Activated T-helper 1 cell treated with Interleukin-2 at 50 U/mL for 16 hours (primary cell): ENCODE measurements at places on chromosomes 6 and 20.
A peak's percentile ranks its signal among the peaks of the same experiment; 100 is the strongest.

DNA sequence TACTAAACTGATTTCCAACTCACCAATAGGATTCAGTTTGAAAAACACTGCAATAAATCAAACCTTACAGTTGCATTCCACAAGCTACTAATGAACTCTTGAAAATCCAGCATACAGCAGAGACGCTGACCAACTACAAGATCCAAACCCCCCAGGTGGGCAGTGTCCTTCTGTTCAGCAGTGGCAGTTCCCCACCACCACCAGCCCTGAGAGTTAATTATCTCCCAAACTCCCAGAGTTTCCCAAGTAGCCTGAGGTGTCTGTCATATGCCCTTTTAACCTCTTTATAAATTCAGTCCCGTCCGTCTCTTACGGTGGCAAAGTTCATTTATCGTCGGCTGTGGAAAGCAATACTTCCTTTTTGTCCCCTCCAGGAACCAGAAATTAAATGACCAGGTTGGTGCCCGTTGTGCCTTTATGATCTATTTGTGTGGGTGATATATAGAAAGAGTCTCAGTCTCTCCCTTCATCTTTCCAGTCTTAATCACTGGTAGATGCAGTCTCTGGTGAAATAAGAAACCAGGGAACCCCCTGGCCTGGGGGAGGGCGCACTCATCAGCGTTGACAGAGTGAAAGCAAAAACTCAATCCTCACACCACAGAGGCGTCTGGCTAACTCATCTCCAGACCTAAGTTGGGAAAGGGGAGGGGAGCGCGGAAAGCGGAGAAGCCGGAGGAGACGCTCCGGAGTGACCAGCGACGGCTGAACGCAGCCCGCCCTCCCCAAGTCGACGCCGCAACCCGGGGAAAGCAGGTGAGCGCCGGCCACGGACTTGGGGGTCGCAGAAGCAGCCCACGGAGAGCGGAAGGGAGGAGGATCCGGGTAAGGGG, 717 bp downstream of the MRPL14 start:
- DNase-seq: peak; percentile 22

- no peak for DNase-seq
Observed at GRCh38 chr6:151679081-151679480, 128.4 kb upstream of the ESR1 start.

DNA sequence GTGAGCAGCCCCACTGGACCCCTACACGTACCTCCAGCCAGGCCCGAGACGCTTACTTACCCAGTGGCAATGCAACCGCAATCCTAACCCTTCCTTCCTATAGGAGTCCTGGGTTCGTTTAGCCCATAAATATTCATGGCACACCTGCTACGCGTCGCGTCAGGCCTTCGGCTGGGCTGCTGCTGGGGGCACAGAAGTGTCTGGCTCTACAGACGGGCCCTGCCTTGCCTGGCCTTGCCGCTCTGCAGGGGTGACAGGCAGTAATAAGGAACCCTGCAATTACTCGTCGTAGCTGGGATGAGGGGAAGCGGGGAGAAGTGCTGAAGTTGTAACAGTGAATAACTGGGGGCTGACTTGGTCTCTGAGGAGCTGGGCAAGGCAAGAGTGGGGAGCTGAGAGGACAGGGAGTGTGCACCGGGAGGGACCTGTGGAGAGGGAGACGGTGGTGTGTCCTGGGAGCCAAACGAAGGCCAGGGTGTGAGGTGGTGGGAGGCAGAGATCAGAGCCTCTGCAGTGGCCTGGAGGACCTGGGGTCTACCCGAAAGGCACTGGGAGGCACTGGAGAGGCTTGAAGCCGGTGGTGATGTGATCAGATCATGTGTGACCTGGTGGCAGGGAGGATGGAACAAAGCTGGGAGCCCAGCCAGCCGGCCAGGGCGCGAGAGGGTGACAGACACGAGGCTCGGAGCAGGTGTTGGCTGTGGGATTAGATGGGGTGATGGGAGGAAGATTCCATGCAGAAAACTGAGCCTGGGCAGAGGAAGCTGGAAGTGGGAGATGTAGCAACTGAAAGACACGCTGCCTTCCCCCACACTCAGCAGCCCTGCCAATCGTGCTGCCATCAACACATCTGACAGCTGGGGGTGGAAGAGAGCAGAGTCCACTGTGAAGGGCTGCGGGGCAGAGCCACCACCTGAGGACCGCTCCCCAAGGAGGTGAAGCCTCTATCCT, 36.4 kb downstream of the PSMG4 start:
- no peak for DNase-seq

DNA sequence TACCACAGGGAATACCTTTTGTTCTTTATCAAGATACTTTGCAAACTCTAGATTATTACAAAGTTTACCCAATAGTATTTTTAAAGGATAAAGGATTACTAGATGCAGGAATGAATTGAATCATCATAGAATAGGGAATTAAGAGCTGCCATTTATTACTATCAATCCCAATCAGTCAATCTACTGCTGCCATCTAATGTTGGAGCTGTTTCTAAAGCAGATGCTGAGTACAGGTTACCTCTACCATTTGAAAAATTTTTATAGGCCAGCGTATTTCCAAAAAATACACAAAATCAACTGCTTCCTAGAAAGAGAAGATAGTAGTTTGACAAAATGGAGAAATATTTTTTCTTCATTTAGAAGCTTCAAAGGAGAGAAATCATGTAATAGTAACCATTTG, 520.4 kb downstream of the ADGRB3 start:
- DNase-seq: no peak

DNA sequence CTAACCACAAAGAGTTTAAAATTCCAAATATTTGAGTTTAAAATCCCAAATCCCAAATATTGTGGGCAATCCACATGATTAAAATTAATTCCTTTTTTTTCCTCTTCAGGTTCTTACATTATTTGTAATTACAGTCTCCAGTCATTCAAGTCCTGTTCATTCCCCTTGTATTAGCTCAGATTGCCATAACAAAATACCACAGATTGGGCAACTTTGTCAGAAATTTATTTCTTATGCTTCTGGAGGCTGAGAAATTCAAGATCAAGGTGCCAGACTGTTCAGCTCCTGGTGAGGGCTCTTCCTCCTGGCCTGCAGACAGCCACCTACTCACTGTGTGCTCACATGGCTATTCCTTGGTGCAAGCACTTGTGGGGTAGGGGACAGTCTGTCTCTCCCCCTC, 105.5 kb downstream of the ARMC2 start:
- DNase-seq: no peak

GRCh38 chr20:46979603-46980241, 85.1 kb downstream of the EYA2 start:
- DNase-seq: no peak

DNA sequence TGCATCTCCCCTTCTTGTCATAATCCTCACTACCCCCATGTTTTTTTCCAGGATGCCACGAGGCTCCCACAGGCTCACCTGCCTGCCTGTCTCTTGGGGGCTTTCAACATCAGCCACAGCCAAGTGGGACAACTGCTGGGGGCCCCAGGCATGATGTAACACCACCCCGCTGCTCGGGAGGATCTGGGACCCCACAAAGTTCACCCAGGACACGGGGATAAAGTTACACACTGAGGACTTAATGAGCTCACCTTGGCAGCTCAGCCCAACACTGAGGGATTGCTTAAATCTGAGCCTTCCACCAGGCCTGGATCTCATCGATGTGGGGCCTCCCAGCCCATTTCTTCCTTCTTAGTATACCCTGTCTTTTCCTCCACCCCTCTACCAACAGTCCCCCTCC, 56.4 kb upstream of the NNAT start:
- DNase-seq: no peak

GRCh38 chr6:101086473-101086872, 205.3 kb upstream of the ASCC3 start:
- no peak for DNase-seq

DNA sequence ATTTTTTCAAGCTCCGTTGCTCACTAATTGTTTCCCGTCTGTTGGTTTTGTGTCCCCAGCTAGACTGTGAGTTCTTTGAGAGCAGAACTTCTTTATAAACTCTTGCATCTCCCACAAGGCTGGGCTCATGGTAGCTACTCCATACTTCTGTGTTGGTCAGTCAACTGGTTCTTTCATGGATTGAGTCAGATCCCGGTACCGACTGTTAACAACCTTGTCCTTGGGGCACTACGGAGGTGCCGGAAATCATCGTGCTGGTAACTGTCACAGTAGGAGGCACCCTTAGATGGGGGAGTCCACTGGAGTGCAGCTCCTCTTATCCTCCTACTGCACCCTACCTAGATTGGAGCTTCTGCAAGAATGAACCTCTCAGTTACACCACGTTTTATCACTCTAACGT, 8.6 kb upstream of the STX16 start:
- no peak for DNase-seq

- DNase-seq: no peak
Observed at GRCh38 chr20:34824026-34824425, 1.4 kb downstream of the NCOA6 start.
